Inflammatory macrophage treated with lipopolysaccharide for 4 hours (primary cell): ENCODE measurements at places on chromosomes 4 and X.
A peak's percentile ranks its signal among the peaks of the same experiment; 100 is the strongest.

- no peak for DNase-seq
Observed at GRCh38 chr4:22323691-22324090, 192.2 kb downstream of the ADGRA3 start.

DNA sequence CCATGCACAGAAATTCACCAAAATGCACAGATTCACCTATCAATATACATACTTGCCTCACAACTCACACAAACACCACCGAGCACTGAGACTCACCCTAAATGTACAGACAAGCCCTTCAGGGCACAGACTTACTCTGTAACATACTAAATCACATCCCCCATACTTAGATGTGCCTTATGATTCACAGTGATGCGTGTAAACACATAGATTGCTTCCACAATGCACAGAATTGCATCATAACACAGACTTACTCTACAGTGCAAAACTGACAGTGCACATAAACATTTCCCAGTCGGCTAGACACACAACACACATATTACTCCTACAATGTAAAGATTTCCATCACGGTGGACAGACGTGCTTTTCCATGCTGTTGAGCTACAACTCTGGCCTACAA lies 6.2 kb downstream of the LINC00632 start:
- DNase-seq: no peak

DNA sequence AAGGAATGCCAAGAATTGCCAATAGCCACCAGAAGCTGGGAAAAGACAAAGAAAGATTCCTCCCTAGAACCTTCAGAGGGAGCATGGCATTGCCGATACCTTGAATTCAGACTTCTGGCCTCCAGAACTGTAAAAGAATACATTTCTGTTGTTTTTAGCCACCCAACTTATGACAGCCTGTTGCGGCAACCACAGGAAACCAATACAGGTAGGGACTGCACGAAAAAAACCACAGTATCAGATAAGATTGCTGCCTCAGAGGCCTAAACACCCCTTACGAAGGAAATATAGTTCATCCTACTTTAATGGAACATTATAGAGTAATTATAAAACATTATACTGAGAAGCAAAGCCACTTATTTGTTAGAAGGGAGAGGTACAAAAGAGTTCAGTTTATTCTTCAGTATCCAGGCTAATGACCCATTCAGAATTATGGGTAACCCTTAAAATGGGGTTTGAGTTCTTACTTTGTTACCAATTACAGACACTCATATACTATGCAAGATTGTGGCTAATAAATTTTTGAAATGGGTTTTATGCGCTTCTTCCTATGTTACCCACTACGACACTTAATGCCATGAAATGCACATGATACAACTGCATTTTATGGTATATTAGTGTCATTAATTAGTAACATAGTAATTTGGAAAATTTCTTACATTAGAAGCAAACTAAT lies 37.4 kb upstream of the SMIM10L2A start:
- DNase-seq: no peak

GRCh38 chr4:161564230-161564834 lies 599.5 kb downstream of the FSTL5 start:
- DNase-seq: peak; percentile 36

DNA sequence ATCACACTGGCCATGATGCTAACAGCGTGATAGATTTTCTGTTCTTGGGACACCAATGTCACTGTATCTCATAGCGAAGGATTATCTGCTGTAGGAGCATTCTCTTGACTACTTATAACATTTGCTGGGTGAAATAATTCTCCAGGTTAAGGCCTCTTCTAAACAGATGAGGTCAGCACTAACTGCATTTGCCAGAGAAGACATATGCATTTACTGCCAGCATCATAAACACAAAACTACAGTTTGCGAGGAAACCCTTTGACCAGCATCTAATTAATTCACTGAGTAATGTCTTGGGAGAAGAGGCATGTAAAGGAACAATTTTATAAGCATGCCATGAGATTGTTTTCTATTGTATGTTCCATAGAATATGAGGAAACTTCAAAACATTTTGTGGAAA lies 13.9 kb downstream of the TBC1D1 start:
- no peak for DNase-seq

- DNase-seq: no peak
Observed at GRCh38 chrX:153412746-153413720, 1.8 kb downstream of the ZFP92 start.
